ENCODE measurements at places on chromosomes 5 and 9.

DNA sequence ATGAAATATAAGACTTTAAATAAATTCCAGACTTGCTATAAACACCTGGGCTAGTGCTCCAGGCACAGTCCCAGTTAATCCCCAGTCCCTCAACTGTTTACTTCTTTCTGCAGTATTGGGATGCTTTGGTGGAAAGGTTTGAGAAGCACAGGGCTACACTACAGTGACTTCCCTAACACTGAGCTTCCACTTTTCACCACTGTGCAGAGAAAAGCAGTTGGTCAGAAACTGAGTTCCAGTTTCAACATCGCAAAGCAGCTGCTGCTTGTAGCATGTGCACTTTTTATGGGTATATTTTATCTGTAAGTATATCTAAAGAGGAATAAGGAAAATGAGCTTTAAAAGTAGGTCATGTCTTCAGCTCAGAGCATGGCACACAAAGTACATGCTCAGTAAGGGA is 339.7 kb downstream of the NTRK2 start:
- DNase-seq: no peak

DNA sequence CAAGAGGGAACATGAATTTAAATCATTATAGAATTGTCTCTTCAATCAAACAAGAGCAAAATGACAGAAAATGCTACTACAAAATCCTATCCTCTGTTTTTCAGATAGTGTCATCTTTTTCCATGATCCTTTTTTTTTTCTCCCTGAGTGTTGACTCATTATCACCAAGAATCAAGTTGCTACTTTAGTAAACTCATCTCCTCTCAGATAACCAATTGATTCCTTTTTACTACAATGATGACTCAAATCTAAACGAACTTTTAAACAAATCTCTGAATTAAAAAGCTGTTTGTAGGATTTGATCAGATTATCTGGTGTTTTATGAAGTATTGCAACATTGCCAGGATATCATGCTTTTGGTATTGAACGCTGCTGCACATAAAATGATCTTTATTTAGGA is 23.9 kb upstream of the IL7R start:
- no peak for DNase-seq

DNA sequence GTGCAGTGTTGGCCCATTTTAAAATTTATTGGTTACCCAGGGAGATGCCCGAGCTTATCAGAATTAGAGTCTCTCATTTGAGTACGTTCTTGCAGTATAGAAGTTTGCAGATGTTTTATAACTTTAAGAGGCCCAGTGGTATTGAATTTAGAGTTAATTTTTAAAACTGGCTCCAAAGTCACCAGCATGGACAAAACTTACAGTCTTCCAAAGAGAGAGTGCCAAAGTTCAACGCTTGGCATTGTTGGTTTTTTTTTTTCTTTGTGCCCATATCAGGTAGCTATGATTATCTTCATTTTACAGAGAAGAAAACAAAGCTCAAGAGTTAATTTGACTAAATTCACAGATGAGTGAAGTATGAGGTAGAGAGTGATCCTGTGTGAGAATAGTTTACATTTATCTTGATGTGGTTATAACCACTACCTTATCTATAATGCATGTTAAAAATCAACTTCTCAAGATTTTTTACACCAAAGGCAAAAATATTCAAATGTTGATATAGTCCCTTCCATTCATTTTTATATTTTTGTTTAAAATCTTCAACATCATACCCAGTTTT is 273.7 kb upstream of the DMRT1 start:
- no peak for DNase-seq

DNA sequence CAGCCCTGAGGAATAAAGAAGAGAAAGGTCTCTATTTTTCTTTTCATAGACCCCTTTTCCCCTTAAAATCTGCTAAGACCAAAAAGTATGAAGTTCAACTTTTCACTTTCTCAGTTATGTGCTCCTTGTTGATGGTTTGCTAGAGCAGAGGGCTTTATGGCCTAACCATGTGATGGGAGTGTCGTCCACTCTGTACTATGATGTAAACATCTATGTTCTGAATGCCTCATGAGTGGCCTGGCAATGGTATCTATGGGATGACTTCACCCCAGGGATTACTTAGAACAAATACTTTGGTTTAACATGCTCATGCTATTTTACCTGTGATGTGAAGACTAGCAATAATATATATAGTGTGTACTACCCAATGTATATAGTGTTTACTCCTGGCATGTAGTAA is 43.7 kb upstream of the MIER3 start:
- DNase-seq: no peak

GRCh38 chr5:123610665-123611405 is 98.9 kb downstream of the CSNK1G3 start:
- DNase-seq: peak; percentile 27

- DNase-seq: no peak
Observed at GRCh38 chr5:28165096-28165495, 1126.7 kb upstream of the CDH9 start.

- DNase-seq: no peak
Observed at GRCh38 chr9:89879276-89879675, 274.5 kb downstream of the GADD45G start.

- DNase-seq: no peak
Observed at GRCh38 chr9:14156046-14156445, 157.9 kb downstream of the NFIB start.

DNA sequence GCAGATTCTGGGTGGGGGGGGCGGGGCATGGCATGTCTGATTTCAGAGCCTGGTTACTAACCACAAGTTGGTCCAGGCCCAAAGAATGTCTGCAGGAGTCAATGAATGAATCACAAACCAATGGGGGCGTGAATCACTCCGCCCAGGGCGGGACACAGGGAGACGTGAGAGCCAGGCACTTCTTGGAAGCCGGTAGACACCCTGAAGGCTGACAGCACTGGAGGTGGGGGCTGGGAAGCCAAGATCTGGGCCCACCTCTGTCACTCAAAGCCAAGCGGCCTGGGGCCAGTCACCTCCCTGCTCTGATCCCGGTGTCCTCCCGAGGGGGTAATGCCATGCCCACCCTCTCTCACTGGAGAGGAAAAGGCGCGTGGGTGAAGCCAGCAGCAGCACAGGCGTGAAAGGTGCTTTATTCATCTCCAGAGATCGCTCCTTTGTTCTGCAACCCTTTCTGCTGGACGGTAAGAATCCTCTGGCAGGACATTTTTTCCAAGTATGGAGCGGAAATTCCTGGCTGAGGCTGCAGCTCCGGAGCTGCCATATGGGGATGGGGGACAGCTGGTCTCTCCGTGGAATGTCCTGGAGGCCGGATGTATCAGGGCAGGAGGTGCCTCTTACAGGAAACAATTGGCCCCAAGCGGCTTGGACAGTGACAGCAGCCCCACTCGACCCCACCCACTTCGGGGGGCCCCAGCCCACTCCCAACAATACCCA is 85.0 kb downstream of the STK10 start:
- DNase-seq: peak; percentile 27

DNA sequence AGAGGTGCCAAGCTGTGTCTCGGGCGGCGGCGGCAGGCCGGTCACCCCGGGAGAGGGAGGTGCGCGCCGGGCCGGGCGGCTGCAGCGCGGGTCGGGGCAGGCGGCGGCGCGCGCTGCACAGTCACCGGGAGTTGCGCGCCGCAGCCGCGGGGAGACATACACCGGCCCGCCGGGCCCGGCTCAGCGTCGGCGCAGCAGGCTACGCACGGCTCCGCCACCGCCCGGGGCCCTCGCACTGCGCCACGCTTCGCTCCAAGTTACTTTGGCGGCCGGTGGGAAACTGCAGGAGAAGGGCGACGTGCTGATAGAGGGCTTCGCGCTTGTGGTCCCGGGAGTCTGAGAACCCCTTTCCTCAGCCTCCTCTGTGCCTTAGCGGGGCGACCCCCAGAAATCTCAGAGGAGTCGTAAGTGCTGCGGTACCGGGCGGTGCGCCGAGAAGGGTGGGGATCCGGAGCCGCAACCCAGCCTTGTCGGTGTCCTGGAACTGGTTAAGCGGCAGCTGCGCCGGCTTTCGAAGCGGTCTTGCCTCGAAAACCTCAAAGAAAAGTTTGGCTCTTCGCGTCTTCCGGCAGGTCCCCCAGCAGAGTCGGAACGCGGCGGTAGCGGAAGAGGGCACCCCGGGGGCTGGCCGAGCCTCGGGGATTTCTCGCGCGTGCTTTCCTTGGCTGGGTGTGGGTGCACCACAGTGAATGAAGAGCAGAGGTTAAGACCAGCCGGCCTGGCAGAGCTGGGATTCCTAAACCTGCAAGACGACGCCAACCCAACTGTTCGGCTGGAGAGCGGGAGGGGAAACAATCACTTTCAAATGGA is at the start of gene EFNA5:
TSS of gene EFNA5 (minus strand) at position 6 of the 810 bp plus-strand sequence.
- DNase-seq: no peak

GRCh38 chr9:99505936-99506335 is 283.9 kb downstream of the SEC61B start:
- no peak for DNase-seq

DNA sequence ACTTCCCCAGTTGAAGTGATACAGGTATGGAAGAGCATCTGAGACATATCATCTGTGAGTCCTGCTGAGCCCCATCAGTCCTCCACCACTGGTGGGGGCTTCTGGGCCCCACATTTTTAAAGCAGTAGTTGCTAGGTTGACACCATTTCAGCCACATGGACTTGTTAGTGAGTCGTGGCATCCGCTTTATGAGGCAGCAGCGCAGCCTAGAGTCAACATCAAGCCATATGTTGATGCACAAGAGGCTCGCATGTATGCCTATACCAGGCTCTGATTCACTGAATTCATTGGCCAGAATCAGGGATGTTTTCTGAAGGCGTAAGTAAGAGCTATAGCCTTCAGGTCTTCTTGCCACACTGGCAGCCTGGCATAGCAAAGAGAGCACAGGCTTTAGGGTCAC is 26.8 kb downstream of the ZNF346 start:
- DNase-seq: no peak

- no peak for DNase-seq
Observed at GRCh38 chr9:130522233-130522808, 57.1 kb upstream of the FUBP3 start.

DNA sequence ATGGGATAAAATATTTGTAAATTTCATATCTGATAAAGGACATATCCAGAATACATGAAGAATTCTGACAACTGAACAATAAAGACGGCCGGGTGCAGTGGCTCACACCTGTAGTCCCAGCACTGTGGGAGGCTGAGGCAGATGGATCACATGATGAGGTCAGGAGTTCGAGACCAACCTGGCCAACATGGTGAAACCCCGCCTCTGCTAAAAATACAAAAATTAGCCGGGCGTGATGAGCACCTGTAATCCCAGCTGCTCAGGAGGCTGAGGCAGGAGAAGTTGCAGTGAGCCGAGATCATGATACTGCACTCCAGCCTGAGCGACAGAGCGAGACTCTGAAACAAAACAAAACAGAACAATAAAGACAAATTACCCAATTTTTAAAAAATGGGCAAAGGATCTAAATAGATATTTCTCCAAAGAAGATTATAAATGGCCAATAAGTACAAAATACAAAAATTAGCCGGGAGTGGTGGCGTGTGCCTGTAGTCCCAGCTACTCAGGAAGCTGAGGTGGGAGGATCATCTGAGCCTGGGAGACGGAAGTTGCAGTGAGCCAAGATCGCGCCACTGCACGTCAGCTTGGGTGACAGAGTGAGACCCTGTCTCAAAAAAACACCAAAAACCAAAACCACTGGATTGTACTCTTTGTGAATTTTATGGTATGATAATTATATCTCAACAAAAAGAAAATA is 9.6 kb upstream of the NSD1 start:
- no peak for DNase-seq

GRCh38 chr5:108942701-108943100 is 195.0 kb downstream of the FER start:
- DNase-seq: no peak

GRCh38 chr9:109926421-109926869 is 146.4 kb downstream of the PALM2AKAP2 start:
- no peak for DNase-seq

DNA sequence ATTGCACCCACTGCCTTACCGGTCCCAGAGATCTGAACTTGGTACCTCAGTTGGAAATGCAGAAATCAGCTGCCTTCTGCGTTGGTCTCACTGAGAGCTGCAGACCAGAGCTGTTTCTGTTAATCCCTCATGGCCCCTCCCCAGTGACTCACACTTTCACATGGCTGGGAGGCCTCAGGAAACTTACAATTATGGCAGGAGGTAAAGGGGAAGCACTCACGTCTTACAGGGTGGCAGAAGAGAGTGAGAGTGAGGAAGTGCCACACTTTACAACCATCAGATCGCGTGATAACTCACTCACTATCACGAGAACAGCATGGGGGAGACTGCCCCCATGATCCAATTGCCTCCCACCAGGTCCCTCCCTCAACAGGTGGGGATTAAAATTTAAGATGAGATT is 648.5 kb downstream of the MTRR start:
- DNase-seq: no peak

- no peak for DNase-seq
Observed at GRCh38 chr5:159411115-159411514, 80.8 kb upstream of the IL12B start.

GRCh38 chr5:144028636-144029035 is 141.8 kb downstream of the YIPF5 start:
- DNase-seq: no peak

DNA sequence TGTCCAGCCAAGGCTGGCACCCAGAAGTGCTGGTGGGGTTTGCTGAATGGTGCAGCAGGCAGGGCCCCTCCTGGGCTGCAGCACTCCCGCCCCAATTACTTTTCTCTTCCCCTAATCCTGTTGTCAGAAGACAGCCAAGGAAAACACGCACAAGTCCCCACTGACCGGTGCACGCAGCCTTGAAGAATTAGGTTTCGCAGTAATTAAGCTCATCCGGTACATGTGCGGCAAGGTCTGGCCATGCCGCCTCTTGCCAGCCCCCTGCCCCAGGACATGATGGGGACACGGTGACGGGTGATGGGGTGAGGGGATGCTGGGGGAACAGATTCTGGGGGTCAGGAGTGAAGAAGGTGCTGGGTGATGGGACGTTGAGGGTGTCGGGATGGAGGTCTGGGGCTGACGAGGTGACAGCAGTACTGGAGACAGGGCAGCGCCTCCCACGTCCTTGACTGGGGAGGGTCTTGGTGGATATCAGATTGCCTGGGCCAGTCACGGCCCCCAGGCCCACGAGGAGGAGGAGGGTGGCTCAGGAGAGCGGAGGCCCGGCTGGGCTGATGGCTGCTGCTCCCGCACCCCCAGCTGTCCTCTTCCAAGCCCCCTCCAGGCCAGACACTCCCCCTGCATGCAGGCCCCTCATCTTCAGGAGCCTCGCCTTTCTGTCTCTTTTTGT is 34.9 kb downstream of the BARX1 start:
- DNase-seq: no peak

DNA sequence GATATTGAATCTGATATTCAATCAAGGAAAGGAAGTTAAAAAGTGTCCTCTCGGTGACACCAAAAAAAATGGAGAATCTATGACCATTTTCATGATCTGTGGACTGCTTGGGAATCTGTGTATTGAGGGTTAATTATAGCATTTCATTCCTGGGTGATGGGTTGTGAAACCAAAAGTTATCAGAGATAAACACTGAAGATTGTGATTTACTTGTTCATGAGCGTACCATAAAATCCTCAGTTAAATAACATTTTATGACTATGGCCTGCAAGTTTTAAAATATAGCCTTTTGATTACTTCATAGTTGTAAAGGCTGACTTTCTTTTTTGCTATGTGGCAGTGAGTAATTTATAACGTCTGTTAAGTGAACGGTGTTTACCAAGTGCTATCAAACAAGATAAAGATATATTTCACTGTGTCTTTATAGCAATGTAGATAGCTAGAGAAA is 267.9 kb upstream of the SEMA6A start:
- no peak for DNase-seq

GRCh38 chr5:130966990-130967525 is 198.0 kb downstream of the HINT1 start:
- DNase-seq: no peak

All from activated CD4-positive, alpha-beta T cell treated with anti-CD3 and anti-CD28 coated beads for 24 hours (primary cell).